PC-9 (cell line): ENCODE measurements at places on chromosomes 3 and 15.

- DNase-seq, result no peak
Observed at GRCh38 chr3:58646503-58646902, 20.1 kb downstream of the FAM3D start.

GRCh38 chr3:29385046-29385830 lies 104.4 kb downstream of the RBMS3 start:
- no peak for DNase-seq

GRCh38 chr3:164179110-164179774 lies 899.1 kb downstream of the SI start:
- no peak for DNase-seq

- no peak for DNase-seq
Observed at GRCh38 chr3:192413461-192413860, 313.9 kb downstream of the FGF12 start.

DNA sequence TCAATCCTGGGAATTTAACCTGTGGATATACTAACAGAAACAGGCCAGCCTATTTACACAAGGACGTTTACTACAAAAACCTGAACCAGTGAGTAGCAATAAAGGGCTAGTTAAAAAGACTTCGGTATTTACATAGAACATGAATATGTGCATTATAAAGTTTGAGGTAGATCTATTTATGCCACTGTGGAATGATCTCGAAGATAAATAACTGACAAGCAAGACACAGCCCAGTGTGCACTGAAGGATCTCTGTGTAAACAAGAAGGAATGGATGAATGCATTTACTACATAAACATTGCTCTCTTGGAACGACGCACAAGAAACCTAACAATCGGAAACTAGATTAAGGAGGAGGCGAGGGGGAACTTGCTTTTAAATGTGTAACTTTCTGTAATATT lies 132.0 kb upstream of the NSMCE3 start:
- no peak for DNase-seq

DNA sequence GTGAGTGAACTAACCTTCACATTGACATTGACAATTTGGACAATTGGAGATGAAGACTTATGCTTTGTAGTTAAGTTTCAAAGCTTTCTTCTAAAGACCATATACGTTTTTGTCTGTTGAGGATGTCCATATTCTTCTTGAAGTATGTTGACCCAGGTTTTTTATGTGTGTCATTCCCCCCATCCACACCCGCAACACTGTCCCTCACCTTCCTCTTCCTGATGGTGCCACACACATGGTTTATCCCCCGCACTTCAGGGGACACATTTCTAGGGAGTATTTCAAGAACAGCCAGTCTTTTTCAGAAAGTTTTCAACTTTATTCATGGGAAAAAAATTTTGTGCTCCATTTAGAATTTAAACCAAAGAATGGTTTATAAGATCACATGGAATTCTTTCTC lies 105.1 kb downstream of the GHSR start:
- DNase-seq, result no peak

- no peak for DNase-seq
Observed at GRCh38 chr3:66501483-66502244, 842 bp upstream of the LRIG1 start.

DNA sequence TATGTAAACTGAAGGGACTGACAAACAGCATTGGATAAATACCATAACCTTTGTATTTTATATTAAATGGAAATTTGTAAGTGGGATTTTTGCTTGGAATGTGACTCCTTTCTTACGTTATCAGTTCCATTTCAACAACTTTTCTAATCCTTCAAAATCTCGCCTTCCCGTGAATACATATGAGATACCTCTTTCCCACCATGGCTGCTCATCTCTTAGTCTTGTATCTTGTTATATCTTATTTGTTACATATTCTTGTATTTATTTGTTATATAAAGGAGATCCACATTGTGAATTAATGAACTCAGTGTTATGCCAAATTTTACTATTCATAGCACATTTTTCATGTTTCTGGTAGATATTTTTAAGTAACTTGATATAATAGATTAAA lies 623.7 kb downstream of the MCTP2 start:
- DNase-seq, result no peak

DNA sequence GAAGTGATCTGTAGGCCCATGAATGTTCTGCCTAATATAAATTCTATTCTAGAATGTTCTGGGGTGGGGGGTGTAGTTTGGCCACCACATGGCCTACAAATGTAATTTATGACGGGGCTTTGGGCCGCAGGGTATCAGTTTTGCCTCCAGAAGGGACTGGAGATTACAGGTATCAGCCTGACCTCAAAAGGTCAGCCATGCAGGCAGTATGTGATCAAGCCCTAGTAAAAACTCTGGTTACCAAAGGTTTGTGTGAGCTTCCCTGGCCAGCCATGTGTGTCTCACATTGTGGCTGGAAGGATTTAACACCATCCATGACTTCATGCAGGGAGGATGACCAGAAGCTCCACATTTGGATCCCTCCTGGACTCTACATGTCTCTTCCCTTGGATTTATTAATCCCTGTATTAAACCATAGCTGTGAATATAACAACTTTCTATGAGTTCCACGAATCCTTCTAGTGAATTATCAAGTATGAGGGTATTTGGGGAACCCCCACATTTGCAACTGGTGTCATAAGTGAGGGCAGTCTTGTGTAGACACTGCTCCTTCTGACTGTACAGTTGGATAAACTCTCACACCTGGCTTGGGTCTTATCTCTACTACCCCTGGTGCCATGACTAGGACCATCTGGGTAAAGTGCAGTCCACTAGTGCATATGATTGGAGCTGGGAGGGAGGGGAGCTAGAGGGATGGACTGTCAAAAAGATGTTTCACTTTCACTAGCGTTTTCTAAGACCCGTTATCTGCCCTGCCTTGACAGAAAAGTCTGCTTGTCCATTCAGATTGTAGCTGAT lies 50.0 kb upstream of the RFX7 start:
- no peak for DNase-seq

DNA sequence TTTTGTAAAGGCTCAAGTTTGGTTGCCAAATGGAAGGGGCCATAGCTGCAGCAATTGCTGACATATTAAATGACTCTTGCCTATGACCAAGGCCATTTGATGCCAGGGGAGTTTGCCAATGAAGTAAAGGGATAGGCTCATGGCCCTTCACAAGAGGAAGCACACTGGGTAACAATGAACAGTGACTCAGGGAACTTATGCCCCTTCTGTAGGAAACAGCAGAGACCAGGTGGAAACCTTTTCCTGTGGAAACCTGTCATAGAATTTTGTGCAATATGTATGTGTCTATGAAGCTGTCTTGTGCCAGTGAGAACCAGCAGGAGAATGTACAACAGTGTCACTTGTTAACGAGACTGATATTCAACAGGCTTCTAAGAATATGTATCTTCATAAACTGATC lies 25.4 kb upstream of the AVEN start:
- DNase-seq, result no peak

DNA sequence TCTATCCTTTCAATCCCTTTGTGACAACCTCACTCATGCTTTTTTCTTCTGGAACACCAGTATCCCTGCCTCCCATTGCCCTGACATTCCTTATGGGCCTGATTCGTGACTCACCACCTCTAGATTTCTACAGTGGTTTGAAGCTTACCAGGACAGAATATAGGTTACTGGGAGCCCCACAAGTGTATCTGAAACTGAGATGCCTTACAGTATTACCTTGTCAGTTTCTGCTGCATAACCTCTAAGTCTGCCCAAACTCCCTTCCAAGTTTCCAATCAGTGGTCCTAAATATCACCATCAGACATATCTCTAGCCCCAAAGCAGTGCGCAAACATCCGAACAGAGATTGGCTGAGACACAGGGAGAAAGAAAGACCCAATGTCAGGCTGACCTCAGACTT lies 5.6 kb downstream of the CPB1 start:
- DNase-seq, result no peak

DNA sequence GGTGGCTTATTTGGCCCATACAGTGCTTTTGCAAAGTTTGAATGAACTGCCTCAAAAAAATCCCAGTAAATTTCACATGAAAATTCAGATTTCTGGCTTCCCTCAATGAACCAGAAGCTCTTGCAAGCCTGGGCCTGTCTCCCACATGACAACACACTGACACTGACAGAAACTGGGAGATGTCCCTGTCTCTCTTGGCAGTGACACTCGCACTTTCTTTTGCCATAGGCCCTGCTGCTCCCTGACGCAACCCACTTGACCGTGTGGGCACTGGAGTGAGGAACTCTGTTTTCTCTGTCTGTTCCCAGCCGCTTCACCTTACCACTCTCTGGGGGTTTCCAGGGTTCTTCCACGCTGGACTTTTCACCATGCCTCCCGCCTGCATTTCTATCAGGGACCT lies 524.5 kb downstream of the SHQ1 start:
- DNase-seq, result no peak

DNA sequence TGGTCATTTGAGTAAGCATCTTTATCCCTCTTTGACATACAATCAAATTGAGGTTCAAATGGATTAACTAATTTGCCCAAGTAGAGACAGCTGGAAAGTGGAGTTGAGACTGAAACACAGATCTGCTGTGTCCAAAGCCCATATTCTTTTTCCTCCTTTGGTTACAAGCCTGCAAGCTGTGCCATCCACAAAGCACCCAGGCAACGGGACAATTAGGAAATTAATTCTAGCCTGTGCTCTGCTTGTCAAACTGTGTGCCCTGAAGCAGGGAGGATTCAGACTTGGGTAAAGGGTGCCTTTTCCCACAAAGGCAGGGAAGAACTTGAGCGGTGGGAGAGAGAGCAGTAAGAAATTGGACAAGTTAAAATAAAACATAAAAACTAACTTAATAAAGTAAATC lies 127.9 kb downstream of the DTWD1 start:
- no peak for DNase-seq

DNA sequence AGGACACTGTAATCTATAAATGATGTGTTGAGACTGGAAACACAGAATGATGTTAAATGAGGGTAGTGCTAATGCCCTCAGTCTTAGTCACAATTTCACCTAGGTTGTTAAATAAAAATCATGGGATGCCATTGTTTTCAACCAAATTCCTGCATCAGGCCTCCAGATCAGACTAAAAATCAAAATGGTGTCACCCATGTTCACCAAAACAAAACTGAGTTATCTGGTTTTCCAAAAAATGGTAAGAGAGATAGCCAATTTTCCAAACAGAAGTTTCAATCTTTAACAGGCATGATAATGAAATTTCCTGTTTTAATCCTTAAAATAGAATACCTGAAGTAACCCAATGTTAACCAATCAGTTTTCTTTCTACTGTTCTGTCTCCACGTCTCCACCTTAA lies 2.2 kb upstream of the PIAS1 start:
- no peak for DNase-seq

- DNase-seq, result no peak
Observed at GRCh38 chr3:135837977-135838631, 127.4 kb upstream of the PPP2R3A start.
